ENCODE measurements at places on chromosomes 7 and 10.

- DNase-seq, result no peak
Observed at GRCh38 chr7:134447383-134447782, 11.5 kb downstream of the AKR1B1 start.

- DNase-seq, result no peak
Observed at GRCh38 chr7:44080118-44080517, 2.2 kb downstream of the POLM start.

DNA sequence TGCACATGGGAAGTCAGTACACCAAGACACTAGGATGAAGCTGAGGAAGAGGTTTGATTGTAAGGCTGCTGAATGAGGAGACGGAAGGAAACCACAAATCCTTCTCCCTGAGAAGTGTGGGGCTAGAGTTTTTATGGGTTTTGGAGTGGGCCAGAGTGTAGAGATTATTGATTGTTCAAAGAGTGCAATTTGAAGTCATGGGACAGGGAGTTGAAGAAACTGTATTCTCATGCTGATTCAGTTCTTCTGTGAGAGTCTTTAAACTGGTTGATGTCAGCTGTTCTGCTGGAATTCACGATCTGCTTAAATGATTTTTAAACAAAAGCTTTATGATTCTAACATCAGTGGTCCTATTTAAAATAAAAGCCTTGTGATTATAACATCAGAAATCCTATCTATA lies 91.2 kb downstream of the CSTF2T start:
- no peak for DNase-seq

GRCh38 chr7:111871283-111871682 lies 309.0 kb upstream of the IMMP2L start:
- no peak for DNase-seq

GRCh38 chr7:79833616-79834015 lies 301.0 kb upstream of the GNAI1 start:
- DNase-seq, result no peak

DNA sequence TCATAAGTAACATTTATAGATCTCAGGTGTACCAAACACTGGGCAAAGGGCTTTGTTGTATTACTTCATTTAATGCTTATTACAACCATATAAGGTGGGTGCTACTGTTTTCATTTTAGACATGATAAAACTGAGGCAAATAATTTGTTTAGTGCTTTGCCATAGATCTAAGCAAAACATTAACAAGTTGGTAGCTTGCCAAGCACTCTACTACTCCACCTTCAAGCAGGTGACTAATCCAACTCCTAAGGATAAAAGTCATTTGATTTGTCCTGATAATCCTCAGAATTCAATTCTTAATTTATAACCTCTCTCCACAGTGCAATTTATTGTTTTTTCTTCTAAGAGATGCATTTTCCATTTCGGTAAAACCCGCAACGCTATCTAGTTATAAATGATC lies 646.4 kb downstream of the GRM8 start:
- DNase-seq, result peak; percentile 24

GRCh38 chr10:111707076-111707475 lies 476.5 kb downstream of the GPAM start:
- DNase-seq, result no peak

- no peak for DNase-seq
Observed at GRCh38 chr10:76353237-76353851, 921.9 kb downstream of the LRMDA start.

DNA sequence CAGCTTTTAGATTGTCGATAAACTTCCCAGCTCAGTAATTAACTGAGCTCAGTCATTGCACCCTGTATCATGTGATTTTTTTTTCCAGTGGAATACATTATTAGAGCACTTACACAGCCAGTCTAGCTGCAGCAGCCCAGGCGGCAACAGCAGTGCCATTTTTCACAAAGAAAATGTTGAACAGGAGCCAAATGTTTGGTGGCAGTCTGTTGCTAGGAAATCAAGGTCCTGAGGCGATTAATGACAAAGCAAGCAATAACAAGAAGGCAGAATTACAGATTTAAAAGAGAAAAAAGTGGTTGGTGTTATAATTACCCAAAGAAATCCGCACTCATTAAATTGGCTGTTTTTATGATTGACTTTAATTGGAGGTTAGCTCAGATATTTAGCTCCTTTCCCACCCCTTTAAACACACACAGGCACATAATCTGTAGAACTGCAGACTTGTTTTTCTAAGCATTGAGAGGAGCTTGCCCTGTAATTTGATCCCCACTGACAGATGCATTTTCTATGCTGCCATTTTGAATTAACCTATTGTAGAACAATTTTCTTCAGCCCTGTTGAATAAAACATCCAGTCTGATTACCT lies 267.4 kb downstream of the ADK start:
- peak; percentile 97 for DNase-seq

DNA sequence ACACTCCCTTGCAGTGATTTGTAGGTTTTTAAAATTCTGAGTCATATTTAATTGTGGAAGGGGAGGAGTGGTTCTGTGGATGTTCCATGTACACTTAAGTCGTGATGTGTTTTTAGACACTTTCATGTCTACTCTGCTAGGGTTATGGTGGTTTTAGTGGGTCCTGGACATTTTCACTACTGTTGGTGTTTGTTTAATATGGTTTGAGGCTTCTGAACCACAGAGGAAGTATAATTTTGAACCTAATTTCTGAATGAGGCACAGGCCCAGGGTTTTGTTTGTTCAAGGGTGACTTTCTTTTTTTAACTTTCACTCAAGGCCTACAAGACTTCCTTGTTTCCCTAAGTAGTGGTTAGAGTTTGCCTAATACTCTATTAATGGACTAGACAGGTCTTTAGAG lies 13.3 kb downstream of the SLC26A5 start:
- DNase-seq, result no peak

DNA sequence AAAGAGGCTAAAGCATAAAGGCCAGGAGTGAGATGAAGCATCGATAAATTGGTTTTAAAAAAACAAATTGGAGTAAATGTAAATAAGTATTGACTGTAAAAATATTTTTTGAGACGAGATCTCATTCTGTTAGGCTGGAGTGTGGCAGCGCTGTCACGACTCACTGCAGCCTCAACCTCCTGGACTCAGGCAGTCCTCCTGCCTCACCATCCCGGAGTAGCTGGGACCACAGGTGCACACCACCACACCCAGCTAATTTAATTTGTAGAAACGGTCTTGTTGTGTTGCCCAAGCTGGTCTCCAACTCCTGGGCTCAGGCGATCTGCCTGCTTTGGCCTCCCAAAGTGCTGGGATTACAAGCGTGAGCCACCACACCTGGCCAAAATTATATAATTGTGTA lies 17.8 kb downstream of the HNRNPA2B1 start:
- DNase-seq, result no peak
